Stimulated activated CD4-positive, alpha-beta T cell treated with anti-CD3 and anti-CD28 coated beads, Interleukin-4, amount 100 ng/mL, for 24 hours (primary cell): ENCODE measurements at places on chromosomes 5 and 9.
A peak's percentile ranks its signal among the peaks of the same experiment; 100 is the strongest.

DNA sequence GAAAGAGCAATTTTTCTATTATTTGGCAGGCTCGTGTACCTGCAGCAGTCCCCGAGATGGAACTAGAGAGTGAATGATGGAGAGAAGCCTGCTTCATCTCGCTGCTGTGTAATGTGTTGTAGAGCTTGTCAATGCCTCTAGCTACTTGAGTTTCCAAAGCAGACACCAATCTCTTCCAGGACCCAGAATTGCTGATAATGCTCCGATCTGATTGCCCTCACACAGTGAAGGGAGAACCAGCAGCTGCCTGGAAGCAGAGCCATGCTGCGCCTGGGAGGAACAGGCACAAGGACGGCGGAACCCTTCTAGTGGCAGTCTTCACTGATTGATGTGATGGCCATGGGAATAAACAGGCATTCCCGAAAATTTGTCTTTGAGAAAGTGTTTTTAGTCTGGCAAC, 288.0 kb downstream of the ICE1 start:
- no peak for DNase-seq

- DNase-seq: no peak
Measured at GRCh38 chr5:142576303-142576702, 109.6 kb downstream of the FGF1 start.

GRCh38 chr5:54360925-54361662, 50.7 kb upstream of the ARL15 start:
- DNase-seq: no peak

DNA sequence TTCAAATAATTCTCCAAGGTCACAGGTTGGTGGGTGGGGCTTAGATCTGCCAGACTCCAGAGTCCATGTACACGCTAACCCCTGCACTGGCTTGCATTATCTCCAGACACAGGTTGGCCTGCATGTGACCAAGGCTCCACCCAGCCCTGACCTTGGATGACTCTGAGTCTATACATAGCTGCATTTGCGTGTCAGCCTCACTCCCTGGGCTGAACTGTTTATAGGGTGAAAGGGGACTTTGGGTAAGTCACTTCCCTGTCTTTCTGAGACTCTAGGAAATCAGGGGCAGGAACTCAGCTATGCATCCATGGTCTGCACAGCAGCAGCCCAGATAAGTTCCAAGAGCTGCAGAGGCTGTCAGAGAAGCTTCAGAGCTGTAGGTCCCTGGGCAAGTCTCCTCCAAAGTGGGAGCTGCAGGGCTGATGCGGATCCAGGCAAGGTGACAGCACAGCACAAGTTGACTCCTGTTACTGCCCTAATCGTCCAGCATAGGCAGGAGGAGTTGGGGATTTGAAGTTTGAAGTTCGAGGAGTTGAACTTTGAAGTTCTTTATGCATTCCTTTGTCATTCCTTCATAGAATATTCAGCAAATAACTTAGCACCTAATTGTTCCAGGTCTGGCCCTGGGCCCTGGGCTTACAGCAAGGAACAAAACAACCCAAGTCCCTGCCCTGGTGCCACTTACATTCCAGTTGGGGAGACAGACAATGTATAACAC, 53.4 kb downstream of the SLC22A5 start:
- DNase-seq: no peak

DNA sequence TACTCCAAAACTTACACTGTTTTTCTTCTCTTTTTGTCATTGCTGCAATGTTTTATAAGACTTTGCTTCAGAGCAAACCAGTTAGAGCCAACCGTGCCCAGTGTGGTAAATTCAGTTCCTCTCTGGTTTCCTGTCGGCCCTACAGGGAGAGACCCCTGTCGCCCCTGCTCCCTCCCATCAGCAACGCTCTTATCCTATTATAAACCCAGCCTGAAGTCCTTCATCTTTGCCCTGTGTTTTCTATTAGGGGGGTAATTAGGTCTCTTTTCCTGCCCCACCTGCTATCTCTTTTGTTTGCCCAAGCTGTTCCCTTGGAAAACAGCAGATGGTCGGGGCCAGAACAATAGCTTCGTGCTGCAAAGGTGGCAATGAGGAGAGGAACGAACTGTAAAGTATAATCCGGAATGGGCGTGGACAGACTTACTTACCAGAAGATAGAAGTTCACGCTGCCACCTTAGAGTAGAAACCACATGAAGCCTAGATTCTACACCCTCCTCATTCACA, 21.4 kb upstream of the OTULINL start:
- no peak for DNase-seq

GRCh38 chr9:6495466-6495865, 82.5 kb downstream of the UHRF2 start:
- no peak for DNase-seq

DNA sequence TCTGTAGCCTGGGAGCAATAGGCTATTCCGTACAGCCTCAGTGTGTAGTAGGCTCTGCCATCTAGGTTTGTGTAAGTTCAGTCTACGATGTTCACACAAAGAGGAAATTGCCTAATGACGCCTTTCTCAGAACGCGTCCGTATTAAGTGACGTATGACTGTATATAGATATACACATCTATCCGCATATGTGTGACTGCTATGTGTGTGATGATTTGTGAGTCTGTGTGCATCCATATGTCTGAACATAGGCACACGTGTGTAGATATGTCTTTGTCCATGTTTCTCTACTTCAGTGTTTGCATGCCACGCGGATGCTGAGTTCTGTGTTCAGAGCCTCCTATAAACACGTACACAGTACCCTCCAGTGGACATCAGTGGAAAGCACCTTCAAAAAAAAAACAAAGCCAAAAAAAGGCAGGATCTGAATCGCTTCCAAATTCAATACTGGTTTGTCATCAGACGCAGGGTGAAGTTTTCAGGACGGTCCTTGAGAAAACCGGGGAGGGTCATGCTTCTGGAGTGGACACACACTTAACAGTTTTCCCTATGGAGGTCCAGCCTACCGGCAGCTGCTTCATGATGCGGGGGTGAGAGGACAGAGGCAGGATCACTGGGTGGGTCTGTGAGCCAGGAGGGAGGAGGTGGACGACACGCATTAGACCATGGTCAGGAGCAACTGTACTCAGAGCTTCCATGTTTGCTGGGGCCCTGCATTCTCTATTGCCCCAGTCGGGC, 29.5 kb upstream of the ALDH1B1 start:
- no peak for DNase-seq

DNA sequence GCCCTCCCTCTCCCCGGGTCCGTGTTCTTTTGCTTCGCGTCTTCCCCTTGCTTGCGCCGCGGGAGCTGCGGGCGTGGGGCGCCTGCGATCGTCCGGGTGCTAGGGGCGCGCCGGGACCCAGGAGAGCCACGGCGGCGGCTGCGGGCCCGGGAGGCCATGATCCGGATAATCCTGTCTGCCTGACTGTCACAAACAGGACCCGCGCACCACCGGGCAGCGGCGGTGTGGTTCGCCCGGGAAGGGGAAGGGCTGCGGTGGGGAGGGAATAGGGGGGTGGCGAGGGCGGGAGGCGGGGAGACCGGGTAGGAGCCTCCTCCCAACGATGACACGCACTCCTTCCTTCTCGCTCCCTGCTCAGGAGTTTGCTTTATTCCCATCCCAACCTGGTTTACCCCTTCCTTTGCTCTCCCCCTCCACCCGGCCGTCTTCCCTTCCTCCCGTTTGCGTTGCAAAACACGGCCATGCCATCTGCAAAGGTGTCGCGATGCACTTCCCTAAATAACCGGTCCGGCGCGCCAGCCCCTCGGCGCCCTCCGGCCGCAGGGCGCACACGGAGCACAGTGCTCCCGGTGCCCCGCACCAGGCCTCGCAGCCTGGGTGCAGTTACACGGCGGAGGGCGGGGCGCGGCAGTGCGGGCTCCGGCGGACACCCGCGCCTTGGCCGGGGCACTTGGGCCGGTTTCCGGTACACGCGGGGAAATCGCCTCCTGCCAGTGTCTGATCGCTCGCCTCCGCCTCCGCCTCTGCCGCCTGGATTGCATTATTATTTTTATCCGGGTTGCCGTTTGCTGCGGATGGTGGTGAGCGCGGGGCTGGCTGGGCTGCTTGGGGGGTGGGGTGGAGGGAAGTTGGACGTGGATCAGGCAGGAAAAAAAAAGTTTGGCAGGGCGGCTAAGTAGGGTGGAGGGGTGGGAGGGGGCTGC, 1.5 kb downstream of the SMARCA2 start:
- peak; percentile 66 for DNase-seq

DNA sequence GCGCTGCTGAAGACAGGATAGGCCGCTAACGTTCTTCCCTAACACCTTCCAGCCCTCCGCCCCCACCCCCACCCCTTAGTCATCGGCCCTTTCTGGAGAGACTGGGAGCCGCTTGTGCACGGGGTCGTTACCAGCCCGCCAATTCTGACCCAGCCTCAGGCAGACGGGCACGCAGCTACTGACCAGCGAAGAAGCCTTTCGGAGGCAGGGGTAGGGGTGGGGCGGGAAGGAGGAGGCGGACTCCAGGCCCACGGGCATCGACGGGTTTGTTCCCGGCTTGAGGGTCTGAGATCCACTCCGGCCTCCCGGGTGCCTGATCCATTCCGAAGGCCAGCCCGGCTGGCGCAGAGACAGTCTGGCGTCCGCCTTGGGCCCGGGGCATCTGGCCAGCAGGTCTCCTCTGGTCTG, 729 bp upstream of the HAND1 start:
- no peak for DNase-seq

DNA sequence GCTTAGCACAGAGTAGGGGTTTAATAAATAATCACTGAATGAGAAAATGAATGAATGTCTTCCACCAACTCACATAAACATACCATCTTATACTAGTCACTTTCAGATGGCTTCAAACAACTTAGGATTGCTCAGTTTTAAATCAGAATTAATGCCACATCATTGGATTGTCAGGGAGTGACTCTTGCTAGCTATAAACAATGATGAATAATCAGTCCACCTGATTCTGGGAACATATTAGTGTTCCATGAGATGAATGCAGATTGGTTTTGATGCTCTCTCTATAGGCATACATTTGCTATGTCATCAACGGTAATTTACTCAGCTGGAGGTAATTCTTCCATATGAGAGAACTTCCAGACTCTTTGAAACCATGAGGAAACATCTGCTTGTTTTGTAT, 97.4 kb downstream of the CDH9 start:
- DNase-seq: no peak

- DNase-seq: no peak
Measured at GRCh38 chr5:43891112-43891511, 288.1 kb downstream of the NNT start.

- DNase-seq: no peak
Measured at GRCh38 chr5:79816014-79816413, 126.4 kb downstream of the CMYA5 start.

DNA sequence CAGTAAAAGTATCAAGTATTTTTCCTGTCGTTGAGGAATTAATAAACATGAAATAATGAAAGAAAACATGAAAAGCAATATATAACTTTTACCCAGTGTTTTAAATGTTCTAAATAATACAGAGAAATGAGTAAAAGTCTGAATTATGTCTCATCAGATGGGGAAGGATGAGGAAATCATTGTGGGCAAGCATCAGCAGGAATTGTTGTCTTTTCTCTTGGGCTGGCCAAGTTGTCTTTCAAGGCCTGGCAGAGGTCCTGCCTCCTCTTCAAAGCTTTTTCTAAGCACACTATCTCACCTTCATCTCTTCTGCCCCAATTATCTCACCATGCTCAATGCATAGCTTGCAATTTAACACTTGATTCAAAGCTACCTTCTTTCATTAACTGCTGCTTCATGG, 41.9 kb downstream of the MOCS2 start:
- no peak for DNase-seq

DNA sequence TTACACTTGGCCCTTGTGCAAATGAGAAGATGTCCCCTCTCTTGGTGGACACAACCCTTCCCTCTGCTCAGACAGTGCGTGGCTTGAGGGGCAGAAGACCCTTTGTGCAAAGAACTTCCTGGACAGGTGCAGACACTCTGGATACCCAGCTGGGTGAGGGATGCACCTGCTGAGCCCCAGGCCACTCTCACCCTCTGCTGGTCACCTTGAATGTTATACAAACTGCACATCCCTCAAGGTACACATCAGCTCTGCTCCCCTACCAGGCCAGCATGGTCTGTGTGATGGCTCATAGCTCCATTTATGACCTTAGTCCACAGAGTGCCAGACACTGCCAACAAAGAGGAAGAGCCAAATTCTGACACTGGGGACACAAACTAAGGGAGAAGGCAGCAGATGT, 3.1 kb upstream of the DIRAS2 start:
- DNase-seq: no peak

DNA sequence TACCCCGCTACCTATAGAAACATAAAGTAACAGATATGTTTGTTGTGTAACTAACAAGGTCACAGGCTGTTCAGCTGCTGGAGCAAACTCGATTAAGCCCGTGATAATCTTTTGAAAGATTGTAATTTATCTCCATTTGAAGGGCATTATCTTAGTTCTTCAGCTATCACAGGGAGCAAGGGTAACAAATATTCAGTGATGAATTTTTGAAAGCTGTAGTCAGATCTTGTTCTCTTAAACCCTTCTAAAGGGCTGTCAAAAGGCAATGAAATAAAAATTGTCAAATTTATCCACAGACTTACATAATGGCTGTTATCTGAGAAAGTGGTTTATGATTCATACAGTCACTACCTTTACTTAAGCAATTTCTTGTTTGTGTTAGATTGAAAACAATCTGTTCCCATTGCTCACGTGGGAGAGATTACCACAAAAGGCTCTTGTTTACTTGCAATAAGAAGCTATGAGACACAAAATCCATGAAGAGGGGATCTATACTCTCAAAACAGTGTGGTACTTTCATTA, 78.3 kb upstream of the ZNF608 start:
- no peak for DNase-seq

DNA sequence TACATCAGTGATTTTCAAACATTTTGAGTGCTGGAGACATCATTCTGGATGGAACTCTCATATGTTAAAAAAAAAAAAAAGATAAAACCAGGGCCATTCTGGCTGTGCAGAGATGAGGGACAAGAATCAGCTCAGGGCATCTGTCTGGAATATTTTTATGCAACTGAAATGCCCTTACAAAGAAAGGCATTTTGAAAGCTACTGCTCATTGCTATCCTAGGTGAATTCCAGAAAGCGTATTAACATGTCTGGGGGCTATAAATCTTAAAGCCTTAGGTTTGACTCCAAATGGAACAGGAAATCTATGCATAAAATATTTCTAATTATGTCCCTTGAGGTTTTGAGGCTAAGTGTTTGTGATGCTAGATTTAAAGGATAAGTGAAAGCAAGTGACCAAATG, 14.9 kb upstream of the PCSK1 start:
- no peak for DNase-seq

DNA sequence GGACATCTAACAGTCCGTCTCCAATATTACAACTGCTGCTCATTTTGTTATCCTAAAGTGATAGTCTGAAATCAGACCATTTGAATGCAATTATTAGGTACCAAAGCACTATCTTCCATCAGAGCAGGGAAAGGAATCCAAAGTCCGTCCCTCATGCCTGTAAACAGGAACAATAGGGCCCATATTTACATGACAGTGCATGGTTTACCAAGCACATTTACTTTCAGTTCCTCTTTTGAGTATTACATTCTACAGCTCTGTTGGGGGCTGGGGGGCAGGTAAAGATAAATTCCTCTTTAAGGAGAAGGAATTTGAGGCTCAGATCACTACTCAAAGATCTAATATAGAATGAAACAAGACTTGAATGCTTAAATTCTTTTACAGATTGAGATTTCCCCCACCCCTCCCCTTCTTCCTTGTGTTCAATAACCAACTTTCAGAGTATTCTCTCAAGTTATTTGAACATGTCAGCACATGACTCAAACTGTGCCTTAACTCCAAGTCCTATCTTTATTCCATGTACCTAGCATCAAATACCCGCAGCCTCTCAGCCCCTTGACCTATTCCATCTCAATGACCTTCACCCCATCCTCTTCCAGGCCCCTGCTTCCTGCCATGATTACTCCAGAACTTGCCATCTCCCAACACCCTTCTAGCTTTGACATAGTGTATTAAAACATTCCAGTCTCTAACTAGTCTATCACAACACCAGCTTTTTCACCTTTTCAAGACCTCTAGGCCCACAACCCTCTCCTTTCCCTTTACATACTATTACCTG, 71.0 kb downstream of the BRINP1 start:
- DNase-seq: no peak
